Omental fat pad (tissue), 4 donors: ENCODE measurements at places on chromosomes 7 and 10.

GRCh38 chr10:111087968-111088505 lies 11.2 kb downstream of the ADRA2A start:
- no peak for DNase-seq

DNA sequence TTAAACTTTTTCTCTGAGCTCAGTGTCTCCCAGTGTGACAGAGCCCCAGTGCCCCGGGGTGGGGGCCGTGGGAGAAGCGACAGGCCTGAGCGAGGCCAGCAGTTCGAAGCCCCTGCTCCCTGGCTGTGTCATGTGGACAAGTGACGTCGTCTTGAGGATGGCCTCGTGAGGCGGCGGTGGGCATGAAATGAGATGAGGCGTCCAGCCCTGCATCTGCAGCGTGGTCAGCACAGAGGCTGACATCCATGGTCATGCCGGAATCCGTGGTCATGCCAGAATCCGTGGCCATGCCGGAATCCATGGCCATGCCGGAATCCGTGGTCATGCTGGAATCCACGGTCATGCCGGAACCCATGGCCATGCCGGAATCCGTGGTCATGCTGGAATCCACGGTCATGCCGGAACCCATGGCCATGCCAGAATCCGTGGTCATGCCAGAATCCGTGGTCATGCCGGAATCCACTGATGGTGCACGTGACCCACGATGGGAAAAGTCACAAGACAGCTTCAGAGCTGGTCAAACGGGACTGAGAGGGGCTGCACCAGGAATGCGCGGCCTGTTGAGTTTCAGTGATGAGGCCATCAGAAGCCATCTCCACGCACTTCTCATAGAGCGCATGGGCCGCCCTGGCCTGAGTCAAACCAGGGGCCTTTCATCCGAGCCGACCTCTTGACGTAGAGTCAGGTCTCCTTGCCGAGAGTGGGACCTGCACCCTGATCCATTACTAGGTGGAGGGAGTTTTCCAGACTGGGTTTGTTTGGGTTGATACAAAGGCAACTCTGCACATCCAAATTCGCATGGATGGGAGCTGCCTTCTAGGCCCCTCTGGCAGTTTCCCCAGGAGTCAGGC lies 342.5 kb downstream of the PTPRN2 start:
- no peak for DNase-seq

DNA sequence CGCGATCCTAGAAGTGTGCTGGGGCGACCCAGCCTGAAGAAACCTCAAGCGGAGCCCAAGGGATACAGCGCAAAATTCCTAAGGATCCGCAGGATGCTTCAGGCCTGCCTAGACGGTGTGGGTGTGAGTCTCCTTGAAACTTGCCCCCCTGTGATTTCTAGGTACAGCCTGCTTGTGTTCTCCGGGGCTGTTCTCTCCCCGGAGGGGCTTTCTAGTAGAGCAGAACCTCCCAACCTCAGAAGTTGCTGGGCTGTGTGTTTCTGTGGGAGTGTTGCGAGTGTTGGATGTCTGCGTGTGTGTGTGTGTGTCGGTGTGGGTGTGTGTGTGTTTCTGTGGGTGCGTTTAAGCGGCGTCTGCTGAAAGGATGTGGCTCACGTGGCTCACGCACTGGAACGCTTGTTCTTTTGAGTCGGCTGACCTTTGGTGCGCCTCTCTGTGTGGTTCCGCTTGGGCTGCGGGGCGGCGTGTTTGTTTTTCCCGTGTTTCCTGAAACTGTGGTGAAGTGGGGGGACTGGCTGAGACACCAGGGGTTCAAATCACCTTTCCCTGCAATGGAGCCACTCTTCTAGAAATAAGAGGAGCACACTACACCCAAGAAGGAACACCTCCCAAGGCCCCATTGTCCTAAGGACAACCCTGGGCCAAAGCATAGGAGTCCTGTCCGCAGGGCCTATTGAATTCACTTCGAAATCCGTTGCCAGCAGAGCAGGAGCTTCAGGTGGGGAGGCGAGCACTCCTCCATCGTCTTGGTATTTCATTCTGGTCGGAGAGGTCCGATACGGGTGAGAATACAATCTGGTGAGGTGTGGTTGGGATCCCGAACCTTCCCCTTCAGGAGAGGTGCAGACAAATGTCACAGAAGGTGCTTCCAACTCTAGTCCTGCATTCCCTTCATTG lies 25.1 kb upstream of the ZNF273 start:
- DNase-seq = no peak

- no peak for DNase-seq
These were observed 62.5 kb upstream of the NAMPT start for GRCh38 chr7:106347229-106347833.

DNA sequence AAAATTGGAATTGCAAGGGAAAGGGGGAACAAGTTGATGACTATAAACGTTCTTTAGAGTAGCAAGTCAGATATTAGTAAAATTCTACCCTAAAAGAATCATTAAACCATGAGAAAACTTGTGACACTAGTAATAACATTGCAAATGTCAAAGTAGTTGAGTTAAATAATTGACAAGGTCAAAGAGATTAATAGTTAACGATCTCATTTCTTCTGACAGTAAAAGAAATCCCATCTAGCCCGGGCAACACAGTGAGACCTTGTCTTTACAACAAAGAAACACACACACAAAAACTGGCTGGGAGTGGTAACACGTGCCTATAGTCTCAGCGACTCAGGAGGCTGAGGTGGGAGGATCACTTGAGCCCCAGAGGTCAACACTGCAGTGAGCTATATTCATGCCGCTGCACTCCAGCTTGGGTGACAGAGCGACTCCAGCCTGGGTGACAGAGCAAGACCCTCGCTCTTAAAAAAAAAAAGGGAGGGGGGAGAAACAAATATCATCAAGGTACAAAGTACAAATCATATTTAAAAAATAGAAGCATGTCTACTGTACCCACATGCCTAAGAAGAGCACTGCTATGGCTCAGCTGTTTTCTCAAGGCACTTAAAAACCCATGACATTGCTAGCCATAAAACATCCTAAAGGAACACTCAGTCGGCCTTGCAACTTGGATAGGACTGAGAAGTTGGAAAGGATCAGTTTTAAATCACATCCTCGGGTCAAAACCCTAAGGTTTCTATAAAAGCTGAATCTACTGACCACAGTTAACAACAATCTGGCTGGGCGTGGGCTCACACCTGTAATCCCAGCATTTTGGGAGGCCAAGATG lies 401.1 kb downstream of the PARD3 start:
- DNase-seq = no peak

DNA sequence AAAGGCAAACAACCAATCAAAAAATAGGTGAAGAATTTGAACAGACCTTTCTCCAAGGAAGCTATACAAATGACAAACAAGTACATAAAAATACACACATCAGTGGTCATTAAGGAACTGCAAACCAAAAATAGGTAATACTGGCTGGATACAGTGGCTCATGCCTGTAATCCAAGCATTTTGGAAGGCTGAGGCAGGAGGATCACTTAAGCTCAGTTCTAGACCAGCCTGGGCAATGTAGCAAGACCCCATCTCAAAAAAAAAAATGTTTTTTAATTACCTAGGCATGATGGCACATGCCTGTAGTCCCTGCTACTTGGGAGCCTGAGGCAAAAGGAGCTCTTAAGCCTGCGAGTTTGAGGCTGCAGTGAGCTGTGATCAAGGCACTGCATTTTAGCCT lies 19.3 kb downstream of the CDCA7L start:
- no peak for DNase-seq

DNA sequence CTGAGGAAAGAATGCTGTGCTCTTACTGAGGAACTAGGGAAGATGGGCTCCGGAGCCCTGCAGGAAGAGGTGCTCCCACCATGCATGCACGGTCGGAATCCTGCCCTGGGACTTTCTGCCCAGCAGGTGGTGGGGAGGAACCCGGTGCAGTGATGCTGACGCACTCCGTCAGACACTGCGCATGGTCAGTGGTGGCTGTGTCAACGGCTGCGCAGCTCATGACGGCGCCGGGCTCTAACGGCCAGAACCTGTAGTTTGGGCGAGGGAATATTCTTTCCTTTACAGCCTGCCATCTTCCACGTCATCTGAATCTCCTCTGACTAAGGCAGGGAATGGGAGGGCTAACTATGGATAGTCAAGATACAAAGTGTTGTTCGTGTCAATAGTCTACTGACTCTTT lies 189.2 kb upstream of the MGMT start:
- DNase-seq = no peak

- no peak for DNase-seq
These were observed 22.5 kb downstream of the AKR1E2 start for GRCh38 chr10:4848356-4849041.

- DNase-seq = no peak
These were observed 2.4 kb downstream of the BAMBI start for GRCh38 chr10:28679581-28680357.

GRCh38 chr10:31507427-31507826 lies 188.4 kb downstream of the ZEB1 start:
- no peak for DNase-seq

DNA sequence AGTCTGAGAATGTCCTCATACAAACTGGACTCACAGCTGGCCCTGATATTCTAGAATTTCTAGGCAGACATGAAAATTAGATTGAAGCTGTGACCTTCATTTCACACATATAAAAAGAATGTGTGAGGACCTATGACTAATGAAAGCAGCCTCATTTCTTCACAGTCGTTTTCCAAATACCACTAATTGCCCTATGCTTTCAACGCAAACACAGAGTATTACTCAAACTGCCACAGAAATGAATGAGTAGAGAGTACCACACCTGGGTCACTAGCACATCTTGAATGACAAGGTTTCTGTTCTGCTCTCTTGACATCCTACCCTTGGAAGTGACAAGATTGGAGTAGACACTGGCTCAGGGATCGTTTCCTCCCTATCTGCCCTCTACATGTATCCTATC lies 142.4 kb downstream of the C1GALT1 start:
- DNase-seq = no peak

DNA sequence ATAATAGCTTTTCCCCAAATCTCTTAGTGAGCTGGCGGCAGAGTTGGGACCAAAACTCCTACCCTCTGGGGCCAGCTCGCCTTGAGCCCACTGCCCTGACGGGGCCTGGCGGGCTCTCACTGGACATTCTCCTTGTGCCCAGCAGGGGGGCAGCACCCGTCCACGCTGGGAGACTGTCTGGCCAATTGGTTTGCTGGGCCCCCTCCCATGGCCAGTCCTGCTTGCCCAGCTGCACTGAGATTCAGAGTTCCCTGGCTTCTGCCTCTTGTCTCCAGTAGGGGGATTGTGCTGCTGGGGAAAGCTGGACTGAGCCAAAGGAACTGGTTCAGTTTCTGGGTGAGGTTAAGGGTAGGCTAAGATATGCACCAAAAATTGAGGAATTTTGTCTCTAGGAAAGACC lies 59.8 kb downstream of the RAMP3 start:
- DNase-seq = no peak

GRCh38 chr10:98258683-98259454 lies 9.1 kb downstream of the LOXL4 start:
- DNase-seq = no peak

- no peak for DNase-seq
These were observed 169.5 kb upstream of the SVIL start for GRCh38 chr10:29804025-29804852.
